ENCODE measurements at places on chromosomes 16 and 17.

- no peak for DNase-seq
These were observed 62.7 kb downstream of the SEC14L1 start for GRCh38 chr17:77203436-77203835.

DNA sequence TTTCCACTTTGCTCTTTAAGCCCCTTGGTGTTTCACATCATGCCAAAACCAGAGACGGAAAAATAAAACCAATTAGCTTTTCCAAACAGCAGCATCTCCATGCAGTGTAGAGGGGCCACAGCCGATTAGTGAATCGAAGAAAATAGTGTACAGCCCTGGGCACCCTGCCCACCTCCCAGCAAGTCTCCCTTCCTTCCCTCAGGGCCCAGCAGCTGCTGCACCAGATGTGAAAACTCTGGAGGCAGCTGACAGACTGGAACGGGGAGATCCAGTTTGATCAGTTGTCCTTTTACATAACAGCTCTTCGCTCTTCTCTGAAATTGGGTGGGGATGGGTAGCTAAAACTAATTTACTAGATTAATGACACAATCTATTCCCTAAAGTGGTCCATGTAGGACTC is 19.3 kb downstream of the TMEM11 start:
- no peak for DNase-seq

DNA sequence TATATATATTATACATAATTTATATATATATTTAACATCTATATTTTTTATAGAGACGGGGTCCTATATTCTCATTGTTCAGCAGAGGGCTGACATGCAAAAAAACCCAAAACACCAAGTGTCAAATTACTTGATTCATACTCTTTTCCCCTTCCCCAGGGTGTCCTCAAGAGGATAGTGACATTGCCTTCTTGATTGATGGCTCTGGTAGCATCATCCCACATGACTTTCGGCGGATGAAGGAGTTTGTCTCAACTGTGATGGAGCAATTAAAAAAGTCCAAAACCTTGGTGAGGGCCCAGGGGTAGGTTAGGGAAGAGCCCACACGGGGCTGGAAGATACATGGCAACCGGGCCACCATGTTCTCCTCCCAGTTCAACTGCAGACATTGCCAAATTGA is 11.0 kb downstream of the ITGAM start:
- no peak for DNase-seq

GRCh38 chr17:37301288-37301687 is 74.5 kb upstream of the C17orf78 start:
- DNase-seq: no peak

DNA sequence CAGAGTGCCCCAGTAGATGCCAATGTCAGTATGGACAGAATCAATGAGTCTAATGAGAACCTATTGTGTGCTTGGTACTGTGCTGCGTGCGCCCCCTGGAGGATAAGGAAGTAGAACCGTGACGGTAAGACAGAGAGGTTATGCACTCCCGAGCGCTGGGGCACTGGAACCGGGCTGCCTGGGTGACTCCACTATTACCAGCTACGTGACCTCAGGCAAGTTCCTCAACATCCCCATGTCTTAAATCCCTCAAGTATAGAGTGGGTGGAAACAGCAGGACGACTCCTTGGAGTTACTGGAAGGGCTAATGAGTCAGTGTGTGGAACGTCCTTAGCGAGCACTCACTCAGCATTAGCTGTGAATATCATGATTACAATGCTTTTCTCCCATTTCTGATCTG is 16.2 kb downstream of the CHST4 start:
- DNase-seq: no peak

GRCh38 chr16:19177111-19177739 is 9.2 kb downstream of the SYT17 start:
- no peak for DNase-seq

- no peak for DNase-seq
These were observed 9.9 kb downstream of the ZDHHC1 start for GRCh38 chr16:67406111-67406971.

- DNase-seq: no peak
These were observed 28.5 kb upstream of the NACA2 start for GRCh38 chr17:61619493-61619892.

GRCh38 chr17:57242148-57242547 is 14.2 kb upstream of the MSI2 start:
- DNase-seq: no peak

- DNase-seq: no peak
These were observed 210.1 kb upstream of the MAF start for GRCh38 chr16:79810449-79811189.

DNA sequence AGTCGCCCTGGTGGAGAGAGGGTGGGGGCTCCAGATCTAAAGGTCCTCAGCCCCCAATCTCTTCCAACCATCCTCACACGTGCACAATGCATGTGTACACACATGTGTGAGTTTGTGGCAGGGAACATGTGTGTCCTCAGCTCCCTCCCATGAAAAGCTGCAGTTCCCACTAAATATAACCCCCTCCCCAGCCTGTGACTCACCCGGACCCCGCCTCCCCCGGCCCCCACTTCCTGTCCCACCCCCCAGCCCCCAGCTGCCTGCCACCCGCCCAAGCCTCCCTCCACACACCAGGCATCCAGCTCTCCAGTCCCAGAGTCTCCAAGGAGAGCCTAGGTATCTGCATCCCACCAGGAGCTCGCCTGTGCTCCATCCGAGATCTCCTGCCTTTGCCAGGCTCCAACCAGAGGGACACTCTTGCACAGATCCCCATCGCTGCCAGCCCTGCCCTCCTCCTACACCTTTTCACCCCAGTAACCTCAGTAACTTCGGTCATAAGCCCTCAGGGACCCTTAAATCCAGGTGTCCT is 3.9 kb downstream of the DLG4 start:
- DNase-seq: no peak

- DNase-seq: no peak
These were observed 16.5 kb downstream of the SLC16A3 start for GRCh38 chr17:82245134-82246039.

DNA sequence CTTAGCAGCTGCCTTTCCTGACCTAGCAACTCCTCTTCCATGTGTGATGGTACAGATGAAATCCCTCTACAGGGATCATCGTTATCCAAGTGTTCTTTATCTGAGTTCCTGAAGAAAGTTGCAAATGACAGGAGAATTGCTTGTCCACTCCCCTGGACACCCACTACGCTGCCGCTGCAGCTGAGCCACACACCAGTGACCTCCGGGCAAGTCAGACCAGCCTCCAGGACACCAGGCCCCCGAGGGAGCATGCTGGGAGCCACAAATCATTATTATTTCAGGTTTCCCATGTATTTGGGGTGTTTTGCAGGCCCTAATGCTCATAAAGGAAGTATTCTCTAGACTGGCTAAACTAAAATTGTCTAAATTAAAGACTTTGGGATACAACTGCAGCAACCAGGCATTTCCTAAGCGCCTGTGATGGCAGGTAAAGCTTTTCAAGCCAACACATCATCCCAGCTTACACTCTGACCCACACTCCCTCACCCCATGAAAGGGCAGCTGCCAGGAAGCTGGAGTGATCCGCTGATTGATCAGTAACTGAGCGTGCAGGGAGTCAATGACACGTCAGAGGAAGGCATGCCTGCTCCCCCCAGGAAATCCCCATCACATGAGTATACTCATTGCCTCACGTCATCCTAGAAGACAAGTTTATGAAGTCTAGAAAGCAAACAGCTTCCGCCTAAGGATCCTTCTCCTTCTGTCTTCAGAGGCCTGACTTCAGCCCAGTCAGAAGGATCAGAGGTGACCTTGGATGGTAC is 14.4 kb downstream of the FA2H start:
- no peak for DNase-seq

GRCh38 chr16:29812754-29813643 is 1.0 kb downstream of the PRRT2 start:
- DNase-seq: no peak

GRCh38 chr17:4219241-4219640 is 44.5 kb downstream of the ANKFY1 start:
- no peak for DNase-seq

DNA sequence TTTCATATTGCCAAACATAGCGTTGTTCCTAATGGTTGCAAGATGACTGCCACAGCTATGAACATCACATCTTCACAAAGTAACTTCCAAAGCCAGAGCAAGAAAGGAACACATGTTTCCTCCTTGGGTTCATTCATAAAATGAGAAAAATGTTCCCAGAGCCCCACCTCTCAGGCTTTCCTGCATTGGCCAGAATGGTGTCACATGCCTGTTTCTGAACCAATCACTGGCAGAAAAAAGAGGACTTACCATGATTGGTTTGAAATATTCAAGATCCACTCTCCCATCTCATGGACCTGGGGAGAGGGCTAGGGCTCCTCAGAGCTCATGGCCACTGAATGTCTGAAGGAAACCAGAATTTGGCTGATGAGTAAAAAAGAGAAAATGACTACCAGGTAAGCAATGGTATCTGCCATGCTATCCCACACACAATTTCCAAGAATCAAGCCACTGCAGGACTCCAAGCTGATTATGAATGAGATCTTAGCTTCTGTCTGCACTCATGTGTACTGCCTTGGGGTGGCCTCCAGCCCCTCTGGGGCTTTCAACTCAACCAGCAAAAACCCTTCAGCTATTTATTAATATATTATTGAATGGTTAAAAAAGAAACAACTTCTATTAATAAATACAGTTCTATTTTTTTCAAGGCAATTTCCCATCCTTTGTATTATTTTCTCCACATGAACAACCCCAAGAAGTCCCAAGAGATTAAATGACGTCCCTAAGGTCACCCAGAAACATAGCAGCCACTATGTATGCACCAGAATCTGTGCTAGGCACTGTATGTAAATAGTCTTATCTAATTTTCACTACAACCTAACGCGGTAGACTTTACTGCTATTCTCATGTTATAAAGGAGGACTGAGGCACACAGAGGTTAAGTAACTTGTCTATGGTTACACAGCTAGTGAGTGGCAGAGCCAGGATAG is 61.4 kb upstream of the TMC5 start:
- DNase-seq: no peak

- no peak for DNase-seq
These were observed 298.3 kb upstream of the ERCC4 start for GRCh38 chr16:13621639-13622038.

GRCh38 chr17:71870546-71870862 is 250.3 kb upstream of the SOX9 start:
- no peak for DNase-seq

DNA sequence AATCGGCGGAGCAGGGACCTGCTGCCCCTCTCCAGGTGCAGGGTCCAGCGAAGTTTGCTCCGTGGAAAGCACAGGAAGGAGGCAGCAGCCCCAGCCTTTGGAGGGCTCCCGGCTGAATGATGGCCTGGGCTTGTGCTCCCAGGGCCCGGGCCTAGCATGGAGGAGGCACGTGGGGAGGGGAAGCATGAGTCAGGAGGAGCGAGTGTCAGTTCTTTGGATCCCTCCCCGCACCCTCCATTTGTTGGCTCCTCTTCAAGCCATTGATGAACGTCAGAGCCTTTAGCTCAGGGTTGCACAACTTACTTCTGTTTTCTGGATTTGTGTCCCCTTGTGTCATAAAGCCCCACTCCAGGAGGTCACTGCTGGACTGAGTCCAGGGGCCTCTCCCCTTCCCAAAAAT is 25.8 kb downstream of the TTYH2 start:
- no peak for DNase-seq

DNA sequence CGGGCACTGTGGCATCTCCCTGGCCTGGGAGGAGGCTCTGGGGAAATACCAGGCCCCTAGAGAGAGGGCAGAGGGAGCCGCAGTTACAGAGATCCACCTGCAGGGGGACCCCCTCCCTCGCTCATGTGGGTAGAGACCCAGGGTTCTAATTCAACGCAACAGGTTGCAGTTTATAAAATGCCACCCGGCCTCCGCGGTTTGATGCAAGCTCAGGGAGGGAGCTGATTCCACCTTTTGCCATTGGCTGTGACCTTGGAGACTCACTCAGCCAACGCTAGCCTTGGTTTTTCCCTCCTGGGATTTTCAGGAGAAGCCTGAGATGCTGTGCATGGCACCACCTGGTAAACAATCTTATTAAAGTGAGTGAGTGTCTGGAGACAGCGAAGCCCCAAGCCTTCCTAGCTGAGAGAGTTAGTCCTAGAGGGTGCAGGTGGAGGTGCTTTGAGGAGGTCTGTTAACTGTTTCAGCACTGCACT is 12.1 kb downstream of the TTLL6 start:
- DNase-seq: no peak

GRCh38 chr16:12191102-12191501 is 214.6 kb downstream of the SNX29 start:
- no peak for DNase-seq

GRCh38 chr16:52101246-52101645 is 445.7 kb downstream of the TOX3 start:
- DNase-seq: no peak

- no peak for DNase-seq
These were observed 95.0 kb downstream of the RAB11FIP4 start for GRCh38 chr17:31486351-31487062.

DNA sequence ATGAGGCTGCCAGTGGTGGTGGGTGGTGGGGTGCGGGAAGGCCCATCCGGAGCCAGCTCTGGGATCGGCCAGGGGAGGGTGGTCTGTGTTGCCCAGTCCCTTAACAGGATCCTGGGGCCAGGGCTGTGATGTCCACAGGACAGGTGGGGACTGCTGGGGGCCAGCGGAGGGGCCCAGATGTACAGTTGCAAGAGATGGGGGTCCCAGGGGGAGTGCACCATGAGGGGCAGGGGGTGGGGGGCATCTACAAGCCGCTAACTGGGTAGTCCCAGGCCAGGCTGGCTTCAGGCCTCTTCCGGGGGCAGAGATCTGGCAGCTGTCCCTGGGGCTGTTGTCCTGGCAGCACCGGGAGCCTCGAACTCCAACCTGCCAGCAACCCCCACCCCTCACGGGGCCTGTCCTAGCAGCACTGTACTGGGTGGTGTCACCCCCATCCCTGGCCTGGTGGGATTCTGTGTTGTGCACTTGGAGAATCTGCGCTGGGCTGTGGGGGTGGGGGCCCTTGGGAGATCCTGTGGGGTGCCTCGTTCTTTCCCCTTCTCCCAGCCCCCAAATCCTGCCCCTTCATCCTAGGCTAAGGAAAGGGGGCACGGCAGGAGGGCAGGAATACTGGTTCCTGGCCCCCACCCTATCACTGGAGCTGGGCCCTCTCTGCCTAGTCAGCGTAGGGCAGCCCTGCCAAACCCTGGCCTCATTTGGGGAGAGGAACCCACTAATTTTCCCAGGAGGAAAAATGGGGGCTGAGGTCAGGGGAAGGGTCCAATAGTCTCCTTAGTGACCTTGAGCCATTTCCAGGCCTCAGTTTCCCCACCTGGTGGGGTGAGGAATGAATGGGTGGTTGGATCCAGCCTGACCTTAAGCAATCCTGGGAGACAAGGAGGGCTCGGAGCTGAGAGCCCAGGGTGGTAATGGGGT is 1.4 kb downstream of the MTSS2 start:
- DNase-seq: no peak

DNA sequence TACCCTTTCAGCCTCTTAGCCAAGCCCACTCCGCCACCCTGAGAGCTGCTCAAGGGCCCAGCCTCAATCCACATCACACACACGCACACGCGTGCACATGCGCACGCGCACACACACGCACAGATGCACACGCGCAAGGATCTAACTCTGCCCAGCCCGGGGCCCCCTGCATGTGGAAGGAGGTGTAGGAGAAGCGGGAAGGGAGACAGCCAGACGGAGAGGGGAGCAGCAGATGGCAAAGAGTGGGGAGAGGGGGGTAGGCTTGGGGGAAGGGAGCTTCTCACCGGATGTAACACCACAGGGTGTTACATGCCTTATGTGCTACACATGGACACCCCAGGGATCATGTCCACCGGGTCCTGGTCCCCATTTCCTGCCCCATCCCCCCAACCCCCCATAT is 15.3 kb downstream of the DLG4 start:
- DNase-seq: no peak

Measured in left renal cortex interstitium (tissue), 4 donors.